RWPE2 (cell line): ENCODE measurements at places on chromosomes 16 and 17.

DNA sequence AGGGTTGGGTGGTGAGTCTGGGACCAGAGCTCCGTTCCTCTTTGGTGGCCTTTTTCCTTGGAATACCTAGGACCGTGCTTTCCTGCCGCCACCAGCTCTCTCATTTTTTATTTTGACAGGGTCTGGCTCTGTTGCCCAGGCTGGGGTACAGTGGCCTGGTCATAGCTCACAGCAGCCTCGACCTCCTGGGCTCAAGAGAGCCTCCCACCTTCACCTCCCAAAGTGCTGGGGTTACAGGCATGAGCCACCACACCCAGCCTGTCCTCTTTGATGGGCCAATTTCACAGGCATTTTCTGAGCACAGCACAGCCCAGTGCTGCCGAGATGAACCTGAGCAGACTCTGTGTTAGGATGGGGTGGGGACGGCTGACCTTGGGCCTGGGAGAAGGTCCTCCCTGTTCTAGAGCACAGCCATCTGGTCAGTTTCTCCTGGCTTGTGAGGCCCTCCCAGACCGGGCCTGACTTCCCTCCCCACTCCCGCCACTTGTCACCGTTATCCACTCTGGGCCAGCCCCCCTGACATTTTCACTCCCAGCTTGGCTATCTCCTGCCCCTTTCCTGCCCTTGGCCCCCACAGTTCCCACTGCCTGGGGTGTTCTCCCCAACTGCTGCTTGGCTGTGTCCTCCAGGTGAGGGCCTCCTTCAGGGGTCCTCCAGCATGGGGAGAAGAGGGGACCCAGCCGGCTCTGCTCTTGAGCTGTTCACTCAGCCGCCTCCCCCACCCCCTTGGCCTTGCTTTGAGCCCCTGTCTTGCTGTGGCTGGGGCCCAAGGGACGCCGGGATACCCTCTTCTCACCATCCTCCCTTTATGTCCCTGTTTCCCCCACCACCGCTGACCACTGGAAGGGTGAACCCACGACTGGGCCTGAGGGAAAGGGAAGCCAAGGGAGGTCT lies 5.0 kb downstream of the ADCY7 start:
- H3K27ac ChIP-seq, result no peak overlapping the region
- DNase-seq, result peak; percentile 57
- H3K4me1 ChIP-seq, result peaks cover 7% of the 10 kb centered on the region
- H3K4me3 ChIP-seq, result no peak overlapping the region
- H3K27me3 ChIP-seq, result no peaks in the 10 kb centered on the region

- H3K27ac ChIP-seq, result no peak overlapping the region
- H3K27me3 ChIP-seq, result no peaks in the 10 kb centered on the region
- no peak overlapping the region for H3K4me3 ChIP-seq
- no peaks in the 10 kb centered on the region for H3K4me1 ChIP-seq
These were observed 1121.6 kb upstream of the CDH8 start for GRCh38 chr16:63157818-63158217.

DNA sequence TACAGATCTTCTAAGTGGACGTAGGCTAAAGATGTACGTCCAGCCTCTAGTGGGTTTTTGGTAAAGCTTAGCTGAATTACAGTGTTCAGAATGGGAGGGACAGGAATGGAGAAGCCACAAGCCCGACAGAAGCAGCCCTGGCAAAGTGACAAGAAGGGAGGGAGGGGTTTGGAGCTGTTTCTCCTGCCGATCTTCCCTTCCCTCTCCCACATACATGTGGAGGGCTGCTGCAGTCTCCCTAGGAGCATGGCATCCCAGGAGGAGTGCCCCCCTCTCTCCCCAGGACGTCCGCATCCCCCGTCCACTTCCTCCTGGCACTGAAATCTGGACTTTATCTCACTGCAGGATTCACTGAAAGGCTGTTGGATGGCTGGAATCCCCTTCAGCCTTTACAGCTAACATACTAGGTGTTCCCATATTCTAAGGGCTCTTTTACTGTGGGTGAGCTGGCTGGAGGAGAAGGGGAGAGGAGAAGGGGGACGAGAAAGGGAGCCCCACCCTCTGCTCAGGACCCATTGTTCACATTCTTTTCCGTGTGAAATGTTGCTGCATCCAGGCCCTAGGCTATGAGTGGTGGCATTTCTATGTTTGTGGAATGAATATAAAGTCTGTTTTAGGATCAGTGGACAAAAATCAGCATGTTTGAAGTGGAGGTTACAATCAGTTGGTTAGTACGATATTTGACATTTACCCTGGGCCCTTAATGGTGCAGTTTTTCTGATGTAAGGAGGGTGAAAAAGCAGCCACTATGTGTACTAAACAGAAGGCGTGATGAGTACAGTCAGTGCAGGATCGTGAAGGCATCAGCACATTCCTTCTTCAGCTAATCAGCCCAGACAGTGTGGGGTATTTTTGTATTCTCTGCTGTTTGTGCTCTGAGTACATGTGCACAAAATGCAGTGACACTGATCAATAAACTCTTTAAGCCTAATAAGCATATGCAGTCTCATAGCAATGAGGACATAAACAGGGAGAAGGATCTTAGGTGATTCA lies 94.6 kb downstream of the SPECC1 start:
- H3K36me3 ChIP-seq, result no peaks in the 10 kb centered on the region

GRCh38 chr17:7249830-7250229 lies 1.7 kb downstream of the CTDNEP1 start:
- H3K27ac ChIP-seq, result no peak overlapping the region
- H3K36me3 ChIP-seq, result peaks cover 35% of the 10 kb centered on the region
- no peaks in the 10 kb centered on the region for H3K27me3 ChIP-seq
- H3K4me1 ChIP-seq, result no peaks in the 10 kb centered on the region

GRCh38 chr17:7650509-7651096 lies at the start of gene ATP1B2:
ATP1B2 (plus strand) TSS chr17:7650926; CDS start chr17:7651519, 593 bp downstream.
- no peak within 1 kb of the TSS for H3K27ac ChIP-seq
- no peak for DNase-seq
- H3K27me3 ChIP-seq, result peaks cover 41% of the 10 kb centered on the region
- no peaks in the 10 kb centered on the region for H3K36me3 ChIP-seq
- H3K4me3 ChIP-seq, result no peak within 1 kb of the TSS

DNA sequence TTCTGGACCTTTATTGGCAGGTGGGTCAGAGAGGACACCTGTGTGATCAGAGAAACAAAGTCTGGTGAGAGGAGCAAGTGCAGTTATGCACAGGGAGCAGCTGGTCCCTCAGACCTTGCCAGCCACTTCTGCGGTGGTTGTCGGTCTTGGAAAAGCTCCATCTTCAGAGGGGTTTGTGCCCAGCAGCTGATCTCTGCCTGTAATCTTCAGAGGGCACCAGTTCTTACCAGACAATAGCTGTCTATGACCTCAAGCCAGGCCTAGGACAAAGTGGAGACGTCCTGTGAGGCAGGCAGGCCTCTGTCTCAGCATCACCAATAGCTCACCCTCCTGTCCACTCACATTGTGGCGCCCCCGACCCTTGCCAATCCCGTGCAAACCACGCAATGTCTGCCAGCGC lies 66.5 kb upstream of the TBX2 start:
- no peaks in the 10 kb centered on the region for H3K27me3 ChIP-seq
- no peak overlapping the region for H3K4me3 ChIP-seq
- DNase-seq, result no peak
